Stimulated activated CD4-positive, alpha-beta T cell treated with anti-CD3 and anti-CD28 coated beads, Interleukin-1b, Interleukin-23, amount 100 ng/mL, for 1 hour (primary cell): ENCODE measurements at places on chromosomes 3 and 15.

GRCh38 chr15:79572691-79573404 lies 140.7 kb downstream of the MINAR1 start:
- no peak for DNase-seq

- DNase-seq = no peak
These were observed 17.5 kb downstream of the VGLL3 start for GRCh38 chr3:86973440-86973839.

GRCh38 chr15:64875641-64876223 lies 34.0 kb downstream of the PLEKHO2 start:
- no peak for DNase-seq

- no peak for DNase-seq
These were observed 185.1 kb upstream of the UBE2E1 start for GRCh38 chr3:23620638-23621015.

GRCh38 chr15:24676431-24676830 lies 856 bp downstream of the NPAP1 start:
- DNase-seq = no peak

DNA sequence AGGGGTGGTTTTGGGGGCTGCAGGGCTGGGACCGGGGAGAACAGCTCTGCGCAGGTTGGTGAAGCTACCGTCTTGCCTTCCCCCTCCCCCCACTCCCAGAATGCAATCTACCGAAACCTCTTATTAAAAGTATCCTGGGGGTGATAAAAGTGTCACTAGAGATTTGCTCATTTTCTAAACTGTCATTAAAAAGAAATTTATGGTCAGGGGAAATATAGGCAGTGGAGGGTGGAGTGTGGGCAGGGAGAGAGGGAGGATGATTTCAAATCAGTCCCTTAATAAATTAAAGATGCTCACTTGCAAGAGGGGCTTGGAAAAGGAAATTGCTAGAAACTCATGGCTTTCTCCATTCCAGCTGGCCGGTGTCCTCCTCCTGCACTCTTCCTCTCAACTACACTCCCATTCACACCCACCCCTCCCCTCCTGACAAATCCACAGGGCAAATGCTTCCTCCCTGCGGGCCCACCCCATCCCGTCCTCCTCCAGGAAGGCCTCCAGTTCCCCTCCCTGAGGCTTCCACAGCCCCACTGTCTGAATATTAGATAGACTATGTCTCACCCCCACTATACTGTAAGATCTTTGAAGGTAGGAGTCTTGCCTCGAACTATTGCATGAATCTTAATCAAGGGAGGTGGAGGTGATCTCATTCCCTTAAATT lies 83.9 kb downstream of the TLE3 start:
- no peak for DNase-seq

GRCh38 chr3:123789760-123790159 lies 94.4 kb downstream of the MYLK start:
- no peak for DNase-seq

- no peak for DNase-seq
These were observed 109.9 kb downstream of the SENP2 start for GRCh38 chr3:185696039-185696438.

- DNase-seq = no peak
These were observed 11.3 kb downstream of the CYP19A1 start for GRCh38 chr15:51327081-51327480.

GRCh38 chr15:77548589-77549557 lies 83.8 kb downstream of the LINGO1 start:
- no peak for DNase-seq

DNA sequence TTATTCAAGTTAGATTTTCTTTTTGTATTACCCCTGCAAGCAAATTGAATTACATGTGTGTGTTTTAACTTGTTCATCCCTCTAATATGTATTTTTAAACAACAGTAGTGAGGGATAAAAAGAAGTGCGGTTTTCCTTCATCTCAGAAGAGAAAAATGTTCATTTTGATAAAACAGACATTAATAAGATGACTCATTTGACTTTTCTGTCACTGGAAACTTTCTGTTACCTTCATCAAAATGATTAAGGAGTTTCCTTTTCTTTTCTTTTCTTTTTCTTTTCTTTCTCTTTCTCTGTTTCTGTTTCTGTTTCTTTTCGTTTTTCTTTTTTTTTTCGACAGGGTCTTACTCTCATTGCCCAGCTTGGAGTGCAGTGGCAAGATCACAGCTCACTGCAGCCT lies 53.0 kb downstream of the ECT2 start:
- DNase-seq = no peak
